ENCODE measurements at places on chromosomes 5 and 9. TPM values are rescaled to one million over a fixed set of nuclear protein-coding genes. Genes with fewer than 3 reads are reported as not detected.

PCDHB7 gene
- not detected for total RNA-seq

PCDHGB1 gene
- 0.60 TPM for total RNA-seq

SPOUT1 gene
- total RNA-seq = 76.2 TPM

S1PR3 gene
- 1.00 TPM for total RNA-seq

IFNA21 gene
- not detected for total RNA-seq

PCDHGA7 gene
- 0.09 TPM for total RNA-seq

SPINK4 gene
- 2.1 TPM for total RNA-seq

TAF11L8 gene
- not detected for total RNA-seq

RGS7BP gene
- not detected for total RNA-seq

Measured in Caco-2 (cell line).